Right lobe of liver (tissue), 6 donors: ENCODE measurements at places on chromosomes 6 and 20.

GRCh38 chr6:36692220-36692619, 5.4 kb upstream of the RAB44 start:
- no peak overlapping the region for H3K4me3 ChIP-seq
- H3K36me3 ChIP-seq: no peaks in the 10 kb centered on the region
- H3K27ac ChIP-seq: no peak overlapping the region
- no peaks in the 10 kb centered on the region for H3K4me1 ChIP-seq

- no peaks in the 10 kb centered on the region for H3K27me3 ChIP-seq
- H3K36me3 ChIP-seq: no peaks in the 10 kb centered on the region
- no peak overlapping the region for H3K4me3 ChIP-seq
- H3K27ac ChIP-seq: no peak overlapping the region
- no peak for DNase-seq
- no peaks in the 10 kb centered on the region for H3K4me1 ChIP-seq
These were observed 69.8 kb upstream of the PHACTR2 start for GRCh38 chr6:143607974-143608373.

DNA sequence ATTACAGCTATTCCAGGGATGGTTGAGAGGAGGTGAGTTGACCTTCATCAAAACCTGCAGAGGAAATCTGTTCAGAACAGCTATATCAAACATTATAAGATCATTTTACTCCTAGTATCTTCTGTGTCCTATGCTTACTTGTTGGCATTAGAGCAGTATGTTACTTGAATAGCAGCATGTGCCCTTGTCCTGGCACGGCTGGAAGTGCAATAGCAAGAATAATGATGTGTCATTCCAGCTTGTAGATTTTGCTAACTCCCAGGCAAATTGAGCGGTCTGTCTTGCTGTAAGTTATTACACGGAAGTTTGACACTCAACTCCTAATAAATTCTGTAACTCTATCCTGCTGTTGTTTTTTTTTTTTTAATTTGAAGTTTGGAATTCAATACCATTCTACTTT, 385.5 kb downstream of the TENT5A start:
- H3K4me1 ChIP-seq: no peaks in the 10 kb centered on the region
- no peak overlapping the region for H3K4me3 ChIP-seq
- no peaks in the 10 kb centered on the region for H3K36me3 ChIP-seq
- no peak for DNase-seq

DNA sequence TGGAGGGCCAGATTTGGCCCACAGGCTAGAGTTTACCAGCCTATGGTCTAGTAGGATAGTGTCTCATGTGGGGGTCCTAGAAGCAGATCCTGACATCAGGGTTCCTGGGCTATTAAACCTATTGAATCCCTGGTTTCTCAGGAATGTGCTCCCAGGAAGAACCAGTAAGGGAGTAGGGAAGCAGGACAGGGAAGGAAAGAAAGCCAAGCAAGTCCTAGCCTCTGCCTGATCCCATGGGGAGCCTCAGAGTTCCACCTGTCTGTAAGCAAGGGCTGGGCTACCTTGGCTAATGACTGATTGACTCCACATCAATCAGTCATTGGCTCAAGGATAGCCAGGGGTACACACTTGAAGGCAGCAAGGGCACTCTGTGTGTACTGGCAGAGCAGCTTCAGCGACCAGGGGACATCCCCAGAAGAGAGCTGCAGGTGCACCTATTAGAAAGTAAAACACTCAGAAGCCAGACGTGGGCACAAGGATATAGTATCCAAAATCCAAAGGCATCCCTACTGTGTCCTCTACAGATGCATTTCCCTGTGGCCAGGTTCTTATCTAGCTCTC, 309.5 kb downstream of the TSHZ2 start:
- H3K36me3 ChIP-seq: no peaks in the 10 kb centered on the region
- H3K4me1 ChIP-seq: no peaks in the 10 kb centered on the region
- H3K4me3 ChIP-seq: no peak overlapping the region
- no peaks in the 10 kb centered on the region for H3K27me3 ChIP-seq
- H3K27ac ChIP-seq: no peak overlapping the region

GRCh38 chr6:126300126-126300525, 39.8 kb upstream of the CENPW start:
- H3K4me3 ChIP-seq: no peak overlapping the region
- H3K27me3 ChIP-seq: no peaks in the 10 kb centered on the region
- H3K4me1 ChIP-seq: no peaks in the 10 kb centered on the region
- no peak for DNase-seq
- no peaks in the 10 kb centered on the region for H3K36me3 ChIP-seq
- H3K27ac ChIP-seq: no peak overlapping the region

GRCh38 chr6:31661262-31662123, 915 bp upstream of the C6orf47 start:
- peaks cover 42% of the 10 kb centered on the region for H3K4me1 ChIP-seq
- DNase-seq: no peak
- H3K27ac ChIP-seq: peak overlapping the region; percentile 79
- H3K4me3 ChIP-seq: no peak overlapping the region
- no peaks in the 10 kb centered on the region for H3K27me3 ChIP-seq

- H3K4me3 ChIP-seq: no peak overlapping the region
- peaks cover 53% of the 10 kb centered on the region for H3K36me3 ChIP-seq
- no peak for DNase-seq
- H3K27ac ChIP-seq: no peak overlapping the region
- H3K27me3 ChIP-seq: no peaks in the 10 kb centered on the region
These were observed 81.9 kb downstream of the RALGAPA2 start for GRCh38 chr20:20630551-20630950.

- no peak overlapping the region for H3K4me3 ChIP-seq
- no peak for DNase-seq
- H3K4me1 ChIP-seq: no peaks in the 10 kb centered on the region
- H3K27ac ChIP-seq: no peak overlapping the region
These were observed 1257.4 kb downstream of the EPHA7 start for GRCh38 chr6:92161953-92162352.

GRCh38 chr6:137631323-137631722, 137.1 kb upstream of the OLIG3 start:
- H3K36me3 ChIP-seq: no peaks in the 10 kb centered on the region
- no peak for DNase-seq
- H3K4me3 ChIP-seq: no peak overlapping the region
- no peaks in the 10 kb centered on the region for H3K27me3 ChIP-seq
- no peaks in the 10 kb centered on the region for H3K4me1 ChIP-seq
- H3K27ac ChIP-seq: no peak overlapping the region

DNA sequence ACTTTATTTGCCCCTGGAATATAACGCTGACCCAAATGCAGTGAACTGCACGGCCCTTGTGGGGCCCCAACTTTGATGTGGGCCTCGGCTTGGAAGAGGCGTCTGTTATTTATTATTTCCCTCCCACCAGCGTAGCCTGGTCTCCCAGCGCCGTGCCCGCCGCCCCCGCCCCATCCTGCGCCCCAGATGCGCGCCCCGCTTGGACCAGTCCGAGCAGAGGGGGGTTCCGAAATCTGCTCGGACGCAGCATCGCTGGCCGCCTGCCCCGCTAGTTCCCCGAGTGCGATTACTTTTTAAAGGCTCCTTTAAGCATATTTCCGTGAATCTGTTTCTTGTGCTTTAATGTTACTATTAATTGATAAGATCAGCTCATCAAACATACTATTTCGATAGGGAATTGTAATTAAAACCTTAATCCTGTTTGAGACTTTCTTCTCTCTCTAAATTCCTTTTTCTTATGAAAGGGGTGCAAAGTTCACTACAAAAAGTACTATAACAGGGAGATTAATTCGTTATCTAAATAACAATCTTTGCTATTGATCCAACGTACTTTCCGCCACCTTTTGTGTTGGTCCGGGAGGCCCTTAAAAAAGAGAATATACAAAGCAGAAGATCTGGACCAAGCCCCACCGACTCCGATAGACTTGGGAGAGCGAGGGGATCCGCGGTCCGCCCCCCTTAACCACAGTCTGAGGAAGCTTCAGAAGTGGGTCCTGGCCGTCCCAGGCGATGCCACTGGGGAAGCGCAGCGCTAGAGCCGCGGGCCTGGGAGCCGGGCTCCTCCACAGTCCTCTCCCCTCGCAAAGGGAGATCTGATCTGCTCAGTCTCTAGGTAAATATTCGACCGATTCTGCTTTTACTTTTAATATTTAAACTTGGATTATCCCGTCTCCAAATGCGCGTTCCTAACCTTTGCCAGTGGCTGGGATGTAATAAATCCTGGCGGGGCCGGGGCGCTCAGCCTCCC, 10.2 kb downstream of the POU3F2 start:
- no peaks in the 10 kb centered on the region for H3K36me3 ChIP-seq
- no peak for DNase-seq
- peak overlapping the region; percentile 14 for H3K4me3 ChIP-seq
- peaks cover 22% of the 10 kb centered on the region for H3K4me1 ChIP-seq
- peaks cover 4% of the 10 kb centered on the region for H3K27me3 ChIP-seq

- H3K4me1 ChIP-seq: peaks cover 57% of the 10 kb centered on the region
- peak; percentile 78 for DNase-seq
- H3K4me3 ChIP-seq: no peak overlapping the region
- H3K27me3 ChIP-seq: no peaks in the 10 kb centered on the region
These were observed 18.0 kb downstream of the FOXO3 start for GRCh38 chr6:108578595-108579327.

GRCh38 chr6:79138146-79138545, 60.1 kb upstream of the PHIP start:
- no peaks in the 10 kb centered on the region for H3K36me3 ChIP-seq
- H3K4me3 ChIP-seq: no peak overlapping the region
- no peak for DNase-seq
- no peaks in the 10 kb centered on the region for H3K27me3 ChIP-seq
- H3K27ac ChIP-seq: no peak overlapping the region
- H3K4me1 ChIP-seq: no peaks in the 10 kb centered on the region

DNA sequence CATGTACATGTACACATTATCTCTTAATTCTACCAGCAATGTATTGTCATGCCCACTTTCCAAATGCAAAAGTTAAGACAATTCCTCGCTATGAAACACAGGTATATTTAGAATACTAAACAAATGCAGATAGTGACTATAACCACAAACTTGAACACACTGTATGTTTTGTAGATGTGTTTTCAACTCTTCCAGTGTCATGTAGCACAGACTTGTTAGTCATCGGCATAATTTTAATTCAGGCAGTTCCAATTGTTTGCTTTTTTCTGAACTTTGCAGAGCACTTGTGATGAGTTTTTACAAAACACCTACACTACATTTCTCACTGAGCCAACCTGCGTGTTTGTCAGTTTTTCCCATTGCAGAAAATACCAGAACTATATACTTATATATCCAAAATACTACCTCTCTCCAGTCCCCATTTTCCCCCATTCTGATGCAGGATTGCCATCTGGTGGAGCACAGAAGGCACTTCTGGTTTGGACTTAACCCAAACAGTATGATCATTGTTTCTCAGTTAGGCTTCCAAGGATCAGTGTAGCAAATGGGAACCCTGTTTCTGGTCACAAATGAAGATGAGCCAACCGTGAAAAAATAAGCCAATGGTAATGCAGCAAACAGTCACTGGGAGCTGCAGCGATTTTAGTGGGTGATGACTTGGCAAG, 143.4 kb downstream of the ADGRB3 start:
- no peaks in the 10 kb centered on the region for H3K4me1 ChIP-seq
- H3K4me3 ChIP-seq: no peak overlapping the region
- H3K27ac ChIP-seq: no peak overlapping the region
- H3K27me3 ChIP-seq: no peaks in the 10 kb centered on the region
- no peaks in the 10 kb centered on the region for H3K36me3 ChIP-seq

- H3K36me3 ChIP-seq: no peaks in the 10 kb centered on the region
- no peaks in the 10 kb centered on the region for H3K27me3 ChIP-seq
- H3K27ac ChIP-seq: no peak overlapping the region
- H3K4me3 ChIP-seq: no peak overlapping the region
- no peaks in the 10 kb centered on the region for H3K4me1 ChIP-seq
- DNase-seq: no peak
These were observed 436.0 kb downstream of the PLCB1 start for GRCh38 chr20:8568075-8568474.

- no peaks in the 10 kb centered on the region for H3K27me3 ChIP-seq
- no peaks in the 10 kb centered on the region for H3K4me1 ChIP-seq
- H3K36me3 ChIP-seq: no peaks in the 10 kb centered on the region
- H3K27ac ChIP-seq: no peak overlapping the region
- H3K4me3 ChIP-seq: no peak overlapping the region
These were observed 34.3 kb downstream of the UQCC2 start for GRCh38 chr6:33677143-33677660.

- H3K4me1 ChIP-seq: peaks cover 10% of the 10 kb centered on the region
- no peak overlapping the region for H3K4me3 ChIP-seq
- H3K27ac ChIP-seq: no peak overlapping the region
- H3K36me3 ChIP-seq: no peaks in the 10 kb centered on the region
- no peak for DNase-seq
These were observed 719.4 kb downstream of the EPM2A start for GRCh38 chr6:145015739-145016558.

- H3K36me3 ChIP-seq: no peaks in the 10 kb centered on the region
- H3K27me3 ChIP-seq: no peaks in the 10 kb centered on the region
- H3K27ac ChIP-seq: no peak overlapping the region
- DNase-seq: no peak
- H3K4me1 ChIP-seq: no peaks in the 10 kb centered on the region
- H3K4me3 ChIP-seq: no peak overlapping the region
These were observed 20.5 kb downstream of the CPNE5 start for GRCh38 chr6:36818756-36819155.

GRCh38 chr6:21075986-21076385, 517.6 kb upstream of the SOX4 start:
- H3K27me3 ChIP-seq: no peaks in the 10 kb centered on the region
- H3K36me3 ChIP-seq: no peaks in the 10 kb centered on the region
- H3K4me1 ChIP-seq: no peaks in the 10 kb centered on the region
- no peak overlapping the region for H3K4me3 ChIP-seq
- no peak overlapping the region for H3K27ac ChIP-seq

DNA sequence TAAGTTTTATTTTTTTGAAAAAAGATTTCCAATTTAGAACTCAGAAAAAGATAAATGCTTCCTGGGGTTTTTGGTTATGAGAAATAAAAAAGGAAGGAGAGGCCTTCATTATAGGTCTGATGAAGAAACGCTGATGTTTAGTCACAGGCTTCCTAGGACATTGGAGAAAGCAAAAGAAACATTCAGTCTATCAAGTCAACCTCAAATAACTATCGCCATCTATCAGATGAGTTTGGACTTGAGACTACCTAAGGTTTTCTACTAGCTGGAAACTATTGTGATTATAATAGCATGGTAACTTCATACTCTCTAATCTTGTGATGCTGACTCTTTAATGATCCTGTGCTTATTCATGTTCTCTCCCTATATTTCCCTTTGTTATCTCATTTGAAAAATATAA, 171.3 kb downstream of the TPBG start:
- H3K4me3 ChIP-seq: no peak overlapping the region
- H3K36me3 ChIP-seq: no peaks in the 10 kb centered on the region
- H3K4me1 ChIP-seq: no peaks in the 10 kb centered on the region
- no peak for DNase-seq
- no peaks in the 10 kb centered on the region for H3K27me3 ChIP-seq
- no peak overlapping the region for H3K27ac ChIP-seq

- H3K4me1 ChIP-seq: no peaks in the 10 kb centered on the region
- H3K36me3 ChIP-seq: no peaks in the 10 kb centered on the region
- no peak overlapping the region for H3K4me3 ChIP-seq
- no peaks in the 10 kb centered on the region for H3K27me3 ChIP-seq
These were observed 527.8 kb upstream of the RNF217 start for GRCh38 chr6:124434421-124434820.

DNA sequence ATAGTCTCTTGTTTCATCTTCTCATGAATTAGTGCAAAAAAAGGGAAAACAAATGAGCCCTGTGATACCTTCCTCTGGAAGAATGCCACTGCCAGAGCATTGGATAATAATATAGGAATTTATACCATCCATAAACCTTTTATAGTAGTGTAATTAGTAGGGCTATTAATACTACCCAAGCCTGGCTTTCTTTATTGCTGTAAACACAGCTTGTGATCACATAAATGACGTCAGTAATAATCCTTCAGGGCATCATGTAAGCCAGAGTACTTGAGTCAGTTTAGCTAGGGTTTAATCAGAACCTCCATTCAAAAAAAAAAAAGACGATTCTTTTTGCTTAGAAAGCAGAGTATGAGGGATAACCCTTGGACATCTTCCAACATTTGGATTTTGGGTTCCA, 264.8 kb downstream of the SLC35F1 start:
- no peaks in the 10 kb centered on the region for H3K36me3 ChIP-seq
- H3K27me3 ChIP-seq: no peaks in the 10 kb centered on the region
- DNase-seq: no peak
- no peaks in the 10 kb centered on the region for H3K4me1 ChIP-seq
- H3K4me3 ChIP-seq: no peak overlapping the region
- no peak overlapping the region for H3K27ac ChIP-seq
